ENCODE measurements at places on chromosomes 4 and X. TPM values are rescaled to one million over a fixed set of nuclear protein-coding genes. Genes with fewer than 3 reads are reported as not detected.

DRP2 gene
- 0.05 TPM for total RNA-seq

TMEM128 gene
- 15.8 TPM for total RNA-seq

NAP1L2 gene
- 2.2 TPM for total RNA-seq

CXXC4 gene
- not detected for total RNA-seq

TLR2 gene
- total RNA-seq, result 0.51 TPM

BMX gene
- total RNA-seq, result 208 TPM
